ENCODE measurements at places on chromosomes 7 and 10.

- DNase-seq: no peak
These were observed 63.9 kb upstream of the SORCS3 start for GRCh38 chr10:104577163-104577562.

DNA sequence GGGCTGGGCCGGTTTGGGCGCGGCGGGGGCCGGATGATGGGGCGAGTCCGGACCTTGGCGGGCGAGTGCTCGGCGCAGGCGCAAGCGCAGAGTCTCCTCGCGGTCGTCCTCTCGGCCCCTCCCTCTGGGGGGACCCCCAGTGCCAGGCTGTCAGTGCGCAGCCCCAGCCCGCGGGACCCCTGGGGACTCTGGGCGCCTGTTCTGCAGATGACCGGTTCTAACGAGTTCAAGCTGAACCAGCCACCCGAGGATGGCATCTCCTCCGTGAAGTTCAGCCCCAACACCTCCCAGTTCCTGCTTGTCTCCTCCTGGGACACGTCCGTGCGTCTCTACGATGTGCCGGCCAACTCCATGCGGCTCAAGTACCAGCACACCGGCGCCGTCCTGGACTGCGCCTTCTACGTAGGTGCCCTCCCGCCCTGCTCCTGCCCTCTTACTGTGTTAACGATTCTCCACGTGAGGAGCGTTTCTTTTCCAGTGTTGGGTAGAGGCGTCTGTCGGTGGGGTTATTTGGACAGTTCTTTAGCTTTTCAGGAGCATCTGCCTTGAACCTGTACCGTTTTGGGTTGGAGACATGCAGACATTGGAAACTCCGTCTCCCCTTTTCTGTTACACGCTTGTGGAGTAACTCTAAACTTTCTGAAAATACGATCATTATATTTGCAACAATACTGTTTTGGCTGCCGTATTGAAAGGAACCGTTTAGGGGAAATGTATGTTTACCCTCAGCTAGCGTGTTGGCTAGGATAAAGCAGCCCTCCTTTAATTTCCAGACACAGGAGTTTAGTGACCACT is 706 bp downstream of the BUB3 start:
- DNase-seq: no peak

DNA sequence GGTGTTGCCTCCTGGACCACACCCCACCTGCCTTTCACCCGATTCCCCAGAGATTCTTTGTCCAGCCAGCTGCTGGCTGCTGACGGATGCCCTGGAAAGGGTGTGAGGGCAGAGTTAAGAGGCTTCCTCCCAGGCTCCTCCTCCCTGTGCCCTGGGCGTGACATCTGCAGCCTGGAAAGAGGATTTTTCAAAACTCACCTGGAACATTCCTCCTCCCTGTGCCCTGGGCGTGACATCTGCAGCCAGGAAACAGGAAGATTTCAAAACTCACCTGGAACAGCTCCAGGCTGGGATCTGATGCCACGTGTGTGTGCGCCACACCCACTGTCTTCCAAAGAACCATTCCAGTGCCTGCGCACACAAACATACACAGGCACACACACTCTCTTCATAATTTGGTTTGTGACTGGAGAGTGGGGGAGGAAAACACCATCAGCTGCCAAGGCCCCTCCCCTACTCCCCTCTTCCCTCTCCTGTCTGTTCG is 5.2 kb downstream of the MARVELD1 start:
- no peak for DNase-seq

GRCh38 chr10:49269523-49269922 is 29.4 kb upstream of the C10orf71 start:
- no peak for DNase-seq

- no peak for DNase-seq
These were observed 180.5 kb downstream of the SUGCT start for GRCh38 chr7:40315277-40315676.

DNA sequence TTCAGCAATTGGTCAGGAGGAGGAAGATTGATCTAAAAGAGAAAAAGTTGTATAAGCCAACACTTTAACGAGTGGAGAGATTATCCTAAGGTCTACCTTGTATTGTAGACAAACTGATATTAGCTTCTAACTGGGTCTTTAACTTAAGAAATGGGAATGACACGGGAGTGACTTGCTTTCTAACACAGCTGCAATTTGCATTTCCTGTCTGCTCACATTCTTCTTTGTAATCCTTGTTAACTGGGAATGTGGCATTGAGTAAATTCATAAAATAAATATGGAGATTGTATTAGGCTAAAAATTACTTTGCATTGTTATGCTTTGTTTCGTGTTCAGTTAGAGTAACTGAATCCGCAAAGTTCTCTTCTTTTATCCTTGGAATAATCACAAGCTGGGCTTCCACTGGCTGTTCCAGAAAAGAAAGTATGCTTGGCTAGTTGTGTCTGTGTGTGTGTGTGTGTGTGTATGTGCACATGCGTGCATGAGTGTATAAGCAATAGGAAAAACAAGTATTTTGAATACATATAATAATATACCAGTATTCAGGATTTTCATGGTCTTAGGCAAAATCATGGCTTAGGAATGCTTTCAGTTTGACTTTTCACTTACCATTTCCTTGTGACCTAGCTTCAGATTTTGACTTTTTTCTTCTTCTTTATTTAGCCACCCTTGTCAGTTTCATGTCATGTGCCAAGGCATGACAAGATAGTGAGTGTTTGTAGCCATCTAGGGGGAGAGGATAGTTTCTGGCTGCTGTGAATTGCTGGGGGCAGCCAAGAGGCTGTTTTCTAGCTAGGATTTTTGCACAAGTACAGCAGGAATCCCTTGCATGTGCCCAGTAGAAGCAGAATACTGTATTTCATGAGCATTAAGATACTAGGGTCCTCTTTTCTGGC is 54.5 kb upstream of the FZD8 start:
- DNase-seq: no peak

- no peak for DNase-seq
These were observed 84.0 kb downstream of the ARL4A start for GRCh38 chr7:12771378-12771877.

- DNase-seq: no peak
These were observed 15.0 kb upstream of the AKR1B1 start for GRCh38 chr7:134473861-134474291.

GRCh38 chr7:122248472-122248871 is 56.1 kb downstream of the FEZF1 start:
- DNase-seq: no peak

GRCh38 chr10:90591629-90592028 is 266.2 kb downstream of the HTR7 start:
- DNase-seq: no peak

DNA sequence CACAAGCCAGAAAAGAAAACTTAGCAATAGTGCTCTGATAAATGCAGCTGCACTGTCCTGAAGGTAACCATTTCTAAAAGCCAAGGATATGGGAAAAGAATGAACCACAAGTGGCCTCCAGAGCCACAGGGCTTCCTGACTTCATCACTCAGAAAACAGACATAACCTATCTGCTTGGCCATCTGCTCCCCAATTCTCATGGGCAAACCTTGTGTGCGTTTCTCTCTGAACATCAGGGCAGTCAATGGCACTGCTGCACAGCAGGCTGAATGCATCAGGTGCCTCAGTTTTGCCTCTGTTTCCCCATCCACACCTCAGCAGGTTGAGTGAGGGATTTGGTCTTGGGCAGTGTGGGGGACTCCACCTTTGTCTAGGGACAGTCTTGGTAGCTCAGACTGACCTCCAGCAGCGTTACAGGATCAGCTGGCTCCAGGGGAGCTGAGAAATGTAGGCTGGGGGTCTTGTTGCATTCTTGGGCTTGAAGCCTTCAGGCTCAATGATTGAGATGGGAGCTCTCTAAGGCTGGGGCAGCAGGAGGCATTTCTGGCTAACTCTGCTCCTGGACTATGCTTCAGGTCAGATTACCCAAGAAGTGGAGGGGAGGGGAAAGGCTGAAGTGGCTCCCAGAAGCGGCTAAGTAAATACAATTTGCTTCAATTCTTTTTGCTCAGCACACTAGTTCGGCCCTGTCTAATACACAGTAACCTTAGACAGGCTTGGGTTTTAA is 23.6 kb upstream of the PDLIM1 start:
- no peak for DNase-seq

DNA sequence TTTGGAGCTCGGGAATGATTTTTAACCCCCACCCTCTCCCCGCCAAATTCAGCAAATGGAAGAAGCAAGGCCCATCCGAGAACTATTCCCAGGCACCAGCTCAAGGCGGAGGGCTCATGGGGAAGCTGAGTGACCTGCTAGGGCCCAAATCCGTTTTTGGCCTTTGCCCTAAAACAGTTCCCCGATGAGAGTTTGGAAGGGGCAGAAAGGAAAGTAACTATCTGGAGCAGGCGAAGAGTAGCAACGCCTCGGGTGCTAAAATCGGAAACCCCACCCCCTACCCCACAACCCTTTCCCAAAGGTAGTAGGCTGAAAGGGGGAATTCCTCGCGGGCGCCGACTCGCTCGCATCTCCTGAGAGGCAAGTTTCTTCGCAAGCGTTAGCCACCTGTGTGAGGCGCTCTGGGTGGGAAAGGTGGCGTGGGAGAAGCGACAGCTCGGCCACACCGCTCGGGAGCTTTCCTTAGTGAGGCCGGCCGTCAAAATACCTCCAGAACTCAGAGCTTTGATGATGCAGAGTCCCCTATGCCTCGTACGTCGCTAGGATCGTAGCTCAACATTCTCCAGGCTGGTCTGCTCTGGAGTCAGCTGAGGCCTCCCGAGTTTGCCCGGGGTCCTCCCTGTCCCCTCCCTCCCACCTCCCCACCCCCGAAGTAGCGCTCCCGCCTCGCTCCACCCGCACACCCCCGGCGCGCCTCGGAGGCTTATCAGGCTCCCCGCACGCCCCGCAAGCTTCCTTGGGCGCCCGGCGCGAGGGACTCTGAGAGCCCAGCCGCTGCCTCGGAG is 642 bp upstream of the PRKG1 start:
- DNase-seq: no peak

GRCh38 chr10:75410132-75411005 is 8.8 kb upstream of the ZNF503 start:
- no peak for DNase-seq

GRCh38 chr7:70285854-70286253 is 687.6 kb downstream of the AUTS2 start:
- no peak for DNase-seq

DNA sequence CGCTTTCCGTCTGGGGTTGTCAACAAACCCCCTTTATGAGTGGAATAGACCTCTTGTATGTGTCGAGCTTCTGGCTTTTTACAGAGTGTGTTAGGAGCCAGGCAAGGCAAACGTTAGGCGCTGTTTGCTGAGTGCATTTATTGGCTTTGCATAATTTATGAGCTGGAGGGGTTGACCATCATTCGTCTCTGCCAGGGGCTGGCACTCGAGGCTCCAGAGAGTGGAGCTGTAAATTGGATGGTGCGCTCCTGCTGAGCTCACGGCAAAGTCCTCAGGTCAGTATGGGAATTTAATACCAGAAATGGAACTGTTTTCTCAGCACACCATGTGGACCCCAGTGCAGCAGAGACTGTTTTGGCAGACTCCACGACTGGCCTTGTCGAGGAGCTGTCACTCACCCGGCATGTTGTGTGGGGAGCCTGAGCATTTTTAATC is 699.4 kb upstream of the GALNT17 start:
- DNase-seq: peak; percentile 82

- no peak for DNase-seq
These were observed 292.4 kb downstream of the GATA3 start for GRCh38 chr10:8346861-8347260.

- no peak for DNase-seq
These were observed 348.4 kb upstream of the PODXL start for GRCh38 chr7:131904760-131905327.

- DNase-seq: no peak
These were observed 101.0 kb downstream of the GSAP start for GRCh38 chr7:77315182-77315591.

- DNase-seq: no peak
These were observed 402.9 kb downstream of the MAGI2 start for GRCh38 chr7:79050603-79051002.

GRCh38 chr7:1752771-1753563 is 82.9 kb downstream of the ELFN1 start:
- no peak for DNase-seq

- no peak for DNase-seq
These were observed 17.2 kb upstream of the FXYD4 start for GRCh38 chr10:43354330-43354635.

DNA sequence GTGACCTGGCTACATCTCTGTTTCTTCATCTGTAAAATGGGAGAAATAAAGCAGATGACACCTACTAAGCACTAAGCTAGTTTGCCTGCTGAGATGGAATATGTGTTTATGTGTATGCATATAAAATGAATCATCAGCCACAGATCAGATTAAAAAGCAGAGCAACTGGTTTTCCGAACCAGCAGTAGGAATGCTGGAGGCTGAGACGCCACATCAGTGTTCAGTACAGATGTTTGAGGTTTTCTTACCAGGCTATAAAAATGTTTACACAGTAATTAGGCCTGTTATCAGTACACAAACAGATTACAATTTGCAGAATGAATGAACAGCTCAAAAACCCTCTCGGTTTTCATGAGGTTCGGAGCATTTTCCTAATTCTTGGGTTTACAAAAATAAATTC is 85.8 kb downstream of the CALN1 start:
- no peak for DNase-seq

DNA sequence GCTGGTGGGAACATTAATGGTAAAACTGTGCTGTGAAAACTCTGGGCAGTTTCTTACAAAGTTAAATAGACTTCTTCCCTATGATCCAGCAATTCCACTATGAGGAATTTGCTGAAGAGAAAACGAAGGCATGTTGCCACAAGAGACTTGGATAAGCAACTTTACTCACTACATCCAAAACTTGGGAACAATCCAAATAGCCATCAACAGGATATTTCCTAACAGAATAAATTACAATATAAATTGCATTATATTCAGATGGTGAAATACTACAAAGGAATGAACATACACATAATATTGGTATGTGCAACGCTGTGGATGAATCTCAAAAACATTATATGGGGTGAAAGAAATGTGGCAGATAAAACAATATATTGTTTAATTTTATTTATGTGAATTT is 21.4 kb upstream of the MKI67 start:
- DNase-seq: no peak

DNA sequence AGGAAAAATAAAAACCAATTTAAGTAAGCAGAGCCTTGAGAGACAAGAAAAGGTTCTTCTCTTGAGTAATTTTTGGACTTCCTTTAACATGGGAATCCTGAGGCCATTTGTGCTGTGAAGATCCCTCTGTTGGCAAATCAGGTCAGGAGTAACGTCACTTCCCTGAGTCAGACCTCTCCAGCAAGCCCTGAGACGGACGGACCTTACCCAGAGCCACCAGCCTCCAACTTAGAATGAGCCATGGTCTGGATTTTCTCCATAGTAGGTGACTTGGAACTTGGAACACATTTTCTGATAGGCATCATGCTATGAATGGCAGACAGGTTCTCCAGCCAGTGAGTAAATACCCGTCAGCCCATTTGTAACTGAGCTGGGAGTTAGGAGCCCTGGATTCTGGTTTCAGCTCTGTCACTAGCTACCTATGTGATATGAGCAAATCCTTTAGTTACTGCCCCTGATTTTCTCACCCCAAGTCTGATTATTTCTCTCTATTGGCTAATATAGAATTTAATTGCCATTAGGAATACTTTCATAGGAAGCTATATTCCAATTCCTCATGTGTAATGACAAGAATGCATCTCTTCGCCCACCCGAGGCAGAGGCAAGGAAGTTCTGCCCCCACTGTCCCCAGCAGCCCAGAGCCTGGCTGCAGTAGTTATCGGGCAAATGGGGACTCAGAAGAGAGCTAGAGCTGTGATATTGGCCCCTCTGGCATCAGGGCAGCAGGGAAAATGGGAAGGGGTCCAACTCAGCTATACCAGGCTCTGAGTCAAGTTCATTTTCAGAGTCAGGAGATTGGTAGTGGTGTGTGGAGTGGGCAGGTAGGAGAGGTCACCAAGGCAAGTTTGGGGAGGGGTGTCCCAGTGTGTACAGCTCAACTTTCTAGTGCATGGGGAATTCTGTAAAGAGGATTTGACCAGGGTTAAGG is 153.7 kb upstream of the AGK start:
- DNase-seq: no peak

GRCh38 chr7:35565927-35566326 is 129.0 kb downstream of the HERPUD2 start:
- DNase-seq: no peak
